D721Med (cell line): ENCODE measurements at places on chromosomes 2 and 18.
A peak's percentile ranks its signal among the peaks of the same experiment; 100 is the strongest.

- no peak for DNase-seq
These were observed 2.1 kb downstream of the SERTAD2 start for GRCh38 chr2:64651590-64651989.

GRCh38 chr2:185665251-185665814 is 73.3 kb upstream of the FSIP2 start:
- DNase-seq: no peak

- no peak for DNase-seq
These were observed 297.4 kb downstream of the SMAD2 start for GRCh38 chr18:47632970-47633635.

- no peak for DNase-seq
These were observed 47.3 kb downstream of the RFTN2 start for GRCh38 chr2:197628043-197628500.

- DNase-seq: no peak
These were observed 579.5 kb downstream of the ARHGAP15 start for GRCh38 chr2:143708682-143709081.

DNA sequence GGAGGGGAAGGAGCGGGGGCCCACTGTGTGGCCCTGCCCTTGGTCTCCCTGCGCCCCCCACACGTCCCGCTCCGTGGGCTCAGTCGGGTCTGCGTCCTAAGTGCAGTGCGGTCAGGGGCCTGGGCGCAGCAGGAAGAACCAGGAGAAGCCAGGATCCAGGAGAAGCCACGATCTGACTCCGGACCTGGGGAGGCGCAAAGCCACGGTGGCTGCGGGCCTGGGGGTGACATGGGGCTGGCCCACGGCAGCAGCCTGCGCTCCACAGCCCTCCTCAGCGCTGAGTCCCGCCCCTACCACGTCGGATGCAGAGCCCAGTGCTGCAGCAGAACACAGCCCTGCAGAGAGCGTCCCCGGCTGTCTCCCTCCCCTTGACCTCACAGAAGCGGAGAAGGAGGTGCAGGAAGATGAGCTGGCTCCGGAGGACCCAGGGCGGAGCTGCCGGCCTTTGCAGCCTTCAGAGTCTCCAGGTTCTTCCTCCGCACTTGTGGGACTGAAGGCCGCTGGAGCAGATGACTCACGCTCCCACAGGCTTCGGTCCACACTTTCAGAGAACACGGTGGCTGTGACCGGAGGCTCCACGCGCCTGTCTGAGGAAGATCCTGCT is 589.2 kb upstream of the SALL3 start:
- no peak for DNase-seq

DNA sequence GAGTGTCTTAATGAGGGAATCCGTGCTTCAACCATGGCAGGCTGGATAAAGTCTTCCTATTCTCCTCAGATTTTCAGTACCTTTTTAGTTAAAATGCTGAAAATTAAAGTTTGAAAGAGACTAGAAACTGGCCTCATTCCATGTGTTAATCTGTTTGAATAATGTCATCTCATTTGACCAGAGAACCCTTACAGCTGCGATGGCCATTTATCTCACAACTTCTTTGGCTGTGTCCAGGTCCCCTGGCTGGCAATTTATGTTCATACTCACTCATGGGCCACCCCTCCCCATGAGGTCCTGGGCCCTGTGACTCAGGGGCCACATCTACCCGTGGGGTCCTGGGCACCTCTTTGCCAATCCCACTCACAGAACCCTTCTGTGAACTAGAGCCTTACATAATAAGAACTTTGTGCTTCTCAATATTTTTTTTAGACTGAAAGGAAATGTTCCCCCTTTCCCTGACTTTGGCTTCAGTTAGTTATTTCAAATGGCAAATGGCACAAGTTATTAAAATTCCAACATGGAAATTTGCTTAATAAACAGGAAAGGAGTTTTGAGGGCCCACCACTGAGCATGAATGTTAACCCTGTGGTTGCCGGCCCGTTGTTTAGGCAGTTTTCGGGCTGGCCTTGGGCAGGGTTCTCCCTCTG is 134.6 kb downstream of the UXS1 start:
- no peak for DNase-seq

- DNase-seq: no peak
These were observed 31.7 kb upstream of the CYBRD1 start for GRCh38 chr2:171490577-171490976.

DNA sequence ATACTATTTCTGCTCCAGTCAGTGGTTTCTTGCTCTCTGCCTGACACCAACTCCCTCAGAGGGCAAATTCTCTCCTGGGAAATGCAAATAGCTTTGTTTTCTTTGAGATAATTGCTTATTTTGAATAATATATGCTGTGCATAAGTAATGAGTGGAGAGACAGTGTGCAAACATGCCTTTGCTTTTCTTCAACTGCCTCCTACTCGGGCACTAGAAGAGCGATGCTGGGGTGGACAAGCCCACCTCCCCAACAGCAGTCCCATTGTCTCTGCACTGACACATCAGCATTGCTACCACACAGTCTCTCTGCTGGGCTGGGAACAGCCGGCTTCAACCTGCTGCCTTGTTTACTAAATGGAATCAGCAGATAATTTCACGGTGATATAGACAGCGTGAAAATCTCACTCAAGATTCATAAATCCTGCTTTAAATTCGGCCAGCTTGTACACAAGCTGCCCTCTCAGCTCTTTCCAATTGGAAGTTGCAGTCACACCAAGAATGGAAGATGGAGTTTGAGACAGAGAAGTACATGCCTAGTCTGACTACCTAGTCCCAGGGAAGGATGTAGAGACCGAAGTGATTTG is 694.5 kb downstream of the TDRD15 start:
- DNase-seq: no peak

DNA sequence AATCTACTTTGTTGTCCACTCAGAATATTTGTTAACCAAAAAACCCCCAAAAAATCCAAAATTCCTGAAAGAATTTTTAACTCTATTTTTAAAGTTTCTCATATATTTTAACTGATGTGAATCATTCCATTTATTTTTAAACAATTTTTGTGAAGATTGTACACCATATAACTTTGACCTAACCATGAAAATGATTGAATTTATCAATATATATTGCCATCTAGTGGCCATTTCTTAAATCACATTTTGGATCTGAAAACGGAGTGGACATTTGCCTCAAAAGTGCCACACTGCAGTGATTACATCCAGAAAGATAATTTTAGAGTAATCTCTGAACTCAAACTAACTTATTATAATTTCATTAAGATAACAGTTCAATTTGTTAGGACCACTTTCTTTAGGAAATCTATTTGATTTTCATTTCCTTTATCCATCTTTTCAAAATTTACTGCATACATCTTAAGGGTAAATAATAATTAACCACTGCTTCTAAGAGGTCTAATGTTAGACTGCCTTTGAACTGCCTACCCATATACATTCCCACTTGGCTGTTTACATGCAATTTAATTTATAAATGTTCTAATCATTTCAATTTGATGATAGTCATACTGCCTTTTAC is 71.1 kb downstream of the DSC3 start:
- no peak for DNase-seq

DNA sequence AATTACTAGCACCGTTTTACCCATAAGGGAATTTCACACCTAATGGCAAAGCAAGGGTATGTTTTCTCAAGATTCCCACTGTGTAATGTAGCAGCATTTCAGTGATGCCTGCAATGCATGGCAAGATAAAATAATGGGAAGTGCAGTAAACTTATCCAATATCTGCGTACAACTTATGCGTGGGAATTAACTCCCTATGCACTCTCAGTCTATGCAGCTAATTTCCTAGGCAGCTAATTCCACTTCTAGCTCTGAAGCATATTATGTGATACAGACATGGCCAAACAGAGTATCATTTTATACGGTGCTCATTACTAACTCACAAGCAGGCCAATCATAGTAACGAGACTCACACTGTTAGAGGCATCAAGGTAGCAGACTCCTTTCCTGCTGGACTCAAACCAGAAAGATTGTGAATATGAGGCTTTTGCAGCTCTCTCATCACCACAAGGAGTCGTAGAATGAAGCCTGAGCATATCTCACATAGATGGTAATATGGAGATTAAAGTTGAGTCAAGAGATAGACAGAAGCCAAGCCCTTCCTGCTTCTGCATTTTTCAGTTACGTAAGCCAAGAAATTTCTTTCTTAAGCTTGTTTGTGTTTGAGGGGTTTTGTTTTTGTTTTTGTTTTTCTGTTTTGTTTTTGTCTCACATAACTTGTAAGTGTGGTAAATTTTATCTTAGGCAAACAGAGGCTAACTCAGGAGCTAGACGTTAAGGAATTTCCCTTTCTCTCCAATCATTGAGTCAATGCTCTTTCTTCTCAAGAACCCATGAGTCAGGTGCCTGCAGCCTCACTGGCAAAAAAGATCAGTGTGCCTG is 34.8 kb upstream of the ITGAV start:
- DNase-seq: no peak

- no peak for DNase-seq
These were observed 46.7 kb downstream of the MARCO start for GRCh38 chr2:118988706-118989105.

GRCh38 chr2:108634011-108634410 is 85.3 kb upstream of the RANBP2 start:
- no peak for DNase-seq

DNA sequence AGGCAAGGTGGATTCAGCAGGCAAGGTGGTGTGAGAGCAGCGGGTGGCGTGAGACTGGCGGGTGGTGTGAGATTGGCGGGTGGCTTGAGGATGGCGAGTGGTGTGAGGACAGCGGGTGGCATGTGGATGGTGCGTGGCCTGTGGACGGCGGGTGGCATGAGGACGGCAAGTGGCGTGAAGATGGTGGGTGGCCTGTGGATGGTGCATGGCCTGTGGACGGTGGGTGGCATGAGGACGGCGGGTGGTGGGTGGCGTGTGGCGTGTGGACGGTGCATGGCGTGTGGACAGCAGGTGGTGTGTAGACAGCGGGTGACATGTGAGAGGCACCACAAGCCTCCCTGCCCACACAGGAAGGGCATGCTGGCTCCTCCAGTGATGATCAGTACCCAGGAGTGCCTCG is 186.9 kb upstream of the SALL3 start:
- DNase-seq: no peak

- no peak for DNase-seq
These were observed 118.5 kb downstream of the PRKCE start for GRCh38 chr2:45769854-45770576.

GRCh38 chr18:76801567-76802505 is 20.5 kb upstream of the ZNF236 start:
- peak; percentile 98 for DNase-seq

DNA sequence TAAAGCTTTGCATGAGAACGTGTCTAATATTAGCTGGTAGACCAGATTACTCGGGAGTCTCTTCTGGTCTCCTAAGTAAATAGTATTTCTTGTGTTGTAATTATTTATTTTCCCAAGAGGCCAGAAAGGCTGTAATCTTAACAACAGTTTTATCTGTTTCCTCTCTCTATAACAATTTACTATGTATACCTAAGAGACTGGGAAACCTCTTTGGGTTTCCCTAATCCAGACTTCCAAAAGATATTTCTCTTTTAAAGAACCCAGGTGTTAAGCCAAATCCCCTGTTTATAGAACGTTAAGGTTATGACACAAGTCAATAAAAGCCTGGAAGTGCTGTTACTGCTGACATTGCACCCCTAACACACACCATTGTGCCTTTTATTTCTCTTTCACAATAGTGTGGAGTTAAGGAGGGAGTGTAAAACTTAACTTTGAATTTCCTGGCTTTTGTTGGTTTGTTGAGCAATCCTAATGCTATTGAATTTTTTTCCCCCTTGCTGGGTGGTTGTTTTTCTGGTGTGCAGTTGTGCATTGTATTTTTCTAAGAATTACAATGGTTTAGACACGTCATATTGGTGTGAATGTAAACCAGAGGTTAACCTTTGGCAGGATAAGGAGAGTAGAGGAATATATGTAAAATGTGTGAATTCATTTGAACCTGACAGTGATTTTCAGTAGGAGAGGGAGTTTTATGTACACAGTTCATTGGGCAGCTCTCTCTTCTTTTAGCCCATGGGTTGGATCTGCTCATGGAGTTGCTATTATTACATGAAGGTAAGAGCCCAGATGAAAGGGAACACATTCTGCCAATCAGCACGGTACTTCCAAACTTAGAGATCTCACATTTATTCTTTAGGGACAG is 192.8 kb downstream of the MTX2 start:
- no peak for DNase-seq

GRCh38 chr2:64186699-64187605 is 42.7 kb upstream of the PELI1 start:
- DNase-seq: no peak

DNA sequence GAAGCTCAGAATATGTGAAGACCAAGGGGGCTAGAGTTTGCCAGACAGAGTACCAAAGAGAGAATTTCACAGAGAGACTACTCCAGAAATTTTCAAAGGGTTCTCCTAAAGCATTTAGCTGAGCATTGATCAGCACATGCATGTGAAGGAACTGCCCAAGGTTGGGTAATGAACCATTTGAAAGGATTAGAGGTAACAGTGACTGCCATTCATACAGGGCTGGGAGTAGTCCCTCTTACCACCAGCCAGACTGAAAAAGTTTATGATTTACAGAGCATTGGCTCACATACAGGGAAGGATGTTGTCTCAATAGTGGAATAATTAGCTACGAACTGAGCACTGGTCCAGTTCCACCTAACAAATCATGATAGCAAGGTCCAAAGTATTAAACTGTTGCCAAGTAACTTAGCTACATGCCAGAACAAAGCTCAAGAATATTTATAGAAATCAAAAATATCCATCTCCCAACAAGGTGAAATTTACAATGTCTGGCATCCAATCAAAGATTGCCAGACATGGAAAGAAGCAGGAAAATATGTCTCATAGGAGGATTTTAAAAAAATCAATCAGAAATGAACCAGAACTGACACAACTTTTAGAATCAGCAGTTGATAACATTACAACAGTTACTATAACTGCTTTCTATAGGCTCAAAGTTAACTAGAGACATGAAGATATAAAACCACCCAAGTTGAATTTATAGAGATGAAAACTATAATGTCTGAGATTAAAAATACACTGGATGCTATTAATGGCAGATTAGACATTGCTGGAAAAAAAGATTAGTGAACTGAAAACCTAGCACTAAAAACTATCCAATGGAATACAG is 25.7 kb upstream of the RNF103 start:
- no peak for DNase-seq

- no peak for DNase-seq
These were observed 296.1 kb downstream of the RND3 start for GRCh38 chr2:150191349-150191748.

GRCh38 chr2:178479275-178479616 is 846 bp upstream of the FKBP7 start:
- no peak for DNase-seq

DNA sequence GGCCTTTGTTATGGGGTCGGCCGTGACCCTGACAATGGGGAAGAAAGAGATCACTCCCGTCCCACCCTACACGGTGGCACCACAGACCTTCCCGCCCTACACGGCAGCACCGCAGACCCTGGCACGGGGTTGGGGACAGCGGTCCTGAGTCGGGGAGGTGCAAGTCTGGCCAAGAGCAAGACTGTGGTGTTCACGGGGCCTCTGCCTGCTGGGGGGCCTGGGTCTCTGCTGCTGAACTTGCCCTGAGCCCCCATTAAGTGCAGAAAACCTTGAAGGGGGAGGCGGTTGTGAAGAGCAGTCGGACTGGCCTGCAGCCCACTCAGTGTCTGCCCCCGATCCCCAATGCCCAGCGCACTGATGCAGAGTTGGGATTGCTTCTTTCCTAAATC is 75.9 kb downstream of the SLC66A2 start:
- DNase-seq: no peak

GRCh38 chr2:149616681-149617456 is 29.3 kb upstream of the MMADHC start:
- DNase-seq: no peak

GRCh38 chr2:72515696-72516095 is 310.1 kb downstream of the EXOC6B start:
- no peak for DNase-seq
